ENCODE measurements at places on chromosomes 5 and 9.

DNA sequence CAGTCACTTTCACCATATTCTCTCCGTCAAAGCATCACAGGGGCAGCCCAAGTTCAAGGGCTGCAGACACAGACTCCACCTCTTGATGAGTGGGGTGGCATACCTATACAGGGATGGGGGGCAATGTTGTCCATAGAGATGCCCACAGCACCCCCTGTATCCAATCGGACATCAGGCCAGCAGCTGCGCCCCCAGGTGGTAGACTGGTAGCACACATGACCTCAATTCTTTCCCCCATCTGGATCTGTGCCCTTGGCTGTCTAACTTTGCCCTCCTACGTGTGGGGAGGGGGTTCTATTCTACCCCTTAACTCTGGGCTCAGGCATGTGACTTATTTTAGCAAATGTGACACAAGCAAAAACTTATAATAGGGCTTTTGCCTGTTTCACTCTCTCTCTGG lies 84.0 kb upstream of the SLC25A48 start:
- DNase-seq, result no peak

GRCh38 chr5:141373673-141374317 lies at the start of gene PCDHGA6:
PCDHGA6 (plus strand) TSS chr5:141373891; CDS start chr5:141374084, 193 bp downstream.
- DNase-seq, result no peak

DNA sequence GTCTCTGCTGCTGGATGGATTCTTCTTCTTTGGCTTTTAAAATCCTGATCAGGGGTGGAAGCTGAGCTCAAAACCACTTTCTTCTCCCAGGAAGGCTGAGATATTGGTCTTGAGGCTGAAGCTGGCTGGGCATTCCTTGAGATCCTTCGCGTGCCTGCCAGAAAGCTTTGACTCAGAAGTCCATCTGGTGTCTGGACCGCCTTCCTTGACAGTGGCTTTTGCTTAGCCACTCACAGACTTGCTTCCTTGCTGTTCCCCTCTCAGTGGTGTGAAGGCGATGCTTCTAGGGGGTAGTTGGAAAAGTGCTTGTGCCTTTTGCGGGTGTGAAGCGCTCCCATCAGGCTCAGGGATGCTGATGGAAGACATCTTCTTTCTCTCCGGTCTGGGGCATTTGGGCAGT lies 45.9 kb downstream of the RGS3 start:
- DNase-seq, result no peak

DNA sequence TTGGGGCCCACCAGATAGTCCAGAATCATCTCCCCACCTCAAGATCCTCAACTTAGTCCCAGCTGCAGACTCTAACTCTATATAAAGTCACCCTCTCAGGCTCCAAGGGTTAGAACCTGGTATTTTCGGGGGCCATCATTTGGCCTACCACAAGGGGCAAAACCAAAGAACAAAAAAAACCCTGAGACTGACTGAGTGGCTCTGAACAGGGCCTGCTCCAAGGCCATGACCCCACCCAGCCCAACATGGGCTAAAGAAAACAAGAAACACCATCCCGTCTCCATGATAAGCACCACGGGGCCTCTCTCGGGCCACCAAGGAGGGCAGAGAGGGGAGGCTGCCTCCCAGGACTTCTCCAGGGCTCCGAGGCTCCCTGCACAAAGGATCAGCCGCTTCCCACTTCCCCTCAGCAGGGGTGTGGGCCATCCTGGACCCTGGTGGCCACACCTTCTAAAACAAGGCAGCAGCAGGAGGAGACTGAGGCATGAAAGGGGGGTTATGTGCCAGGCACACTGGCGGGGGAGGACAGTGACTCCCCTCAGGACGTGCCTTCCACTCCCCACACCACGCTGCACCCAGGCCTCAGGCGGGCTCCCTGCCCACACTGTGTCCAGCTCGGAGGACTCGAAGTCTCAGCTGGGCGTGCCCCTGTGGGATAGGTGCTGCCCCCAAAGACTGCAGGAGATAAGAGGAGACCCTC lies 51.5 kb downstream of the SEMA4D start:
- no peak for DNase-seq

DNA sequence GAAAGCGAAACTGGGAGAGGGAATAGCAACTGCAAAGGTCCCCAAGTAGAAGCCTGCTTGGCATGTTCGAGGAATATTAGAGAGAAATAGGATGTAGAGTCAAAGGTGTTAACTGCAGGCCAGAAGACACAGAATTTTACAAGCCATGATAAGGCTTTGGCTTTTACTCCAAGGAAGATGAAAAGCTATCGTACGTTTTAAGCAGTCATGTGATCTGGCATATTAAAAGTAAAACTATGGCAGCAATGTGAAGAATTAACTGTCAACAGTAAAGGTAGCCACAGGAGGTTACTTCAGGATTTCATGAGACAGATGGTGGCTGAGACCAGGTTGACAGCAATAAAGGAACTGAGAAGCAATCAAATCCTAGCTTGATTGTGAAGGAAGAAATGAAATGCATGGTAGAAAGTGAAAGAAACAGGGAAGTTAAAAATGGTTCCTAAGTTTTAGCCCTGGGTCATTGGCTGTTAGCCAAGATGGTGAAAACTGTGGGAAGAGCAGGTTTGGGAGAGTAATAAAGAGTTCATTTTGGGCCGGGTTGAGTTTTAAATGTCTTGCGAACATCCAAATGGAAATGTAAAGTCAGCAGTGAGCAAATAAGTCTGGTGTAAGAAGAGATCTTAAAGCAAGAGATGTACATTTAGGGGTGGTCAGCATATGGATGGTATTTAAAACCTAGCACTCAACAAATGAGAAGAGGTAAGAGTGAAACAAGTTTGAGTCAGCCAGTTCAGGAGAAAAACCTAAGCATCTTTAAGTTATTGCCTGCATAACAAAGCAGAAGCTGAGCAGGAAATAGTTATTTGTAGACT lies 20.3 kb upstream of the TTC33 start:
- no peak for DNase-seq

DNA sequence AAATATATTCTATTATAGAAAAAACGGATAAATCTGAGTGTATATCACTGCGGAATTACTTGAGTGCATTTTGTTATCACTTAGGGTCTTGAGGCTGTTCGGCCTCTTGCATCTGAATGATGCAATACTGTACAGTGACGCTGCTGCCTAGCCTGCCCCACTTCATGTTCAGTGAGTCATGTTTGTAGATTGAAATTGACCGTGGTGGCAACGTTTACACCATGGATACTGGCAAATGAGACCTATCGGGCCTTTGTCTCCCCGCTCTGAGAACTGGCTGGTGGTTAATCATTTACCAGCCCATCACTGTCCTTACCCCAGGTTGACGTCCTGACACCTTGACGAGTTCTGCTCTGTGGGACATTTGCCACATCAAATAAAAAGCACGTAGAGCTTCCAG lies 510.1 kb upstream of the ADAMTS16 start:
- no peak for DNase-seq

- no peak for DNase-seq
These were observed 177.8 kb downstream of the RAPGEF6 start for GRCh38 chr5:131457193-131457592.

DNA sequence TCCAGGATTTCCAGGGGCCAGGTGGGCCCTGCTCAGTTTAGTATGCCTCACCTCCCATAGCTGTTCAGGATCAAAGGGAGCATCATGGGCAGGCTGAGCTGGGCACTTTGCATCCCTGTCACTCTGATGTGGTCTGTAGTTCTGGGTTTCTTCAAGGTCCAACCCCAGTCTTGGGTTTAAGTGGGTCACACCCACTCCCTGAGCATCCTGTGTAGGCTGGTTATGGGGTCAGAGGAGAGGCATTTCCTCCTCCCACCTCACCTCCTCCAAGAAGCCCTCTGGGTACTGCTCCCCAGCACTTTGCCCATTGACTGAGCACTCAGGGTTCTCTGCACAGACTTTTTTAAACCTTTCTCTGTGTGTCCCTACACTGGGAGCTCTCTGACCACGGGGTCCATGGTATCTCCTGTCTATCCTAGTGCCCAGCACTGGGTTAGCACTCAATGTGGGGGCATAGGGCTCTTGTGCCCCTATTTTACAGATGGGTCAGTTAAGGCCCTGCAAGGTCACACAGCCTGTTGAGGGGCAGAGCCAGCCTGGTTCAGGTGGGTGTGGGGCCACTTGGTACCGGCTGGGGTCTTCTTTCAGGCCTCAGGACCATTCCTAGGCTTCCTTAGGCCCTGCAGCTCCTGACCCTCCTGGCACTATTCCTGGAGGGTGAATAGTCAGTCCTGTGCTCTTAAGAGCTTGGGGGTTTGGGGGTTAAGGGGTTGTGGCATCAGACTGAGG lies 19.0 kb downstream of the CXXC5 start:
- DNase-seq, result no peak

- no peak for DNase-seq
These were observed 1.6 kb downstream of the LMX1B start for GRCh38 chr9:126615245-126615790.

- no peak for DNase-seq
These were observed 86.0 kb downstream of the FBXL7 start for GRCh38 chr5:15585841-15586591.

DNA sequence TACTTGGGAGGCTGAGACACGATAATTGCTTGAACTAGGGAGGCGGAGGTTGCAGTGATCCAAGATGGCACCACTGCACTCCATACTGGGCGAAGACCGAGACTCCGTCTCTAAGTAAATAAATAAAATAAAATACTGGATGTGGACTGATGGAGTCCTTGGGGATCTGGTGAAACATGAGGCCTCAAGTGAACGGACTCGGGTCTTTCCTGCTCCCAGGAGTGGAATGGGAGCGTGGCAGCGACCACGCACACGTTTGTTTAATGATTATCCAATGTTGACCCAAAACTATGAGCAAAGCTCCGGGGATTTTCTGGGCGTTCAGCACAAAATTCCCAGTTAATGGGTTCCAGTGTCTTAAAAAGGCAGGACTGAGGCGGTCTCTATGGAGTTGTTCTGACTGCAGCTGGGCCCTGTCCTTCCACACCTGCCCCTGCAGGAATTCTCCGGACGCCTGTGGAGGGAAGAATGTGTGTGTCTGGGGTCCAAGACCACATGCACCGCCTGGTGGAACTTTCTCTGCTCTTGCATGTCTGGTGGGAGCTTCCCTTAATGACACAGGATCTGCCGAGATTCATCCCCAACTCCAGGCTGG lies 26.6 kb downstream of the NEK6 start:
- DNase-seq, result no peak

DNA sequence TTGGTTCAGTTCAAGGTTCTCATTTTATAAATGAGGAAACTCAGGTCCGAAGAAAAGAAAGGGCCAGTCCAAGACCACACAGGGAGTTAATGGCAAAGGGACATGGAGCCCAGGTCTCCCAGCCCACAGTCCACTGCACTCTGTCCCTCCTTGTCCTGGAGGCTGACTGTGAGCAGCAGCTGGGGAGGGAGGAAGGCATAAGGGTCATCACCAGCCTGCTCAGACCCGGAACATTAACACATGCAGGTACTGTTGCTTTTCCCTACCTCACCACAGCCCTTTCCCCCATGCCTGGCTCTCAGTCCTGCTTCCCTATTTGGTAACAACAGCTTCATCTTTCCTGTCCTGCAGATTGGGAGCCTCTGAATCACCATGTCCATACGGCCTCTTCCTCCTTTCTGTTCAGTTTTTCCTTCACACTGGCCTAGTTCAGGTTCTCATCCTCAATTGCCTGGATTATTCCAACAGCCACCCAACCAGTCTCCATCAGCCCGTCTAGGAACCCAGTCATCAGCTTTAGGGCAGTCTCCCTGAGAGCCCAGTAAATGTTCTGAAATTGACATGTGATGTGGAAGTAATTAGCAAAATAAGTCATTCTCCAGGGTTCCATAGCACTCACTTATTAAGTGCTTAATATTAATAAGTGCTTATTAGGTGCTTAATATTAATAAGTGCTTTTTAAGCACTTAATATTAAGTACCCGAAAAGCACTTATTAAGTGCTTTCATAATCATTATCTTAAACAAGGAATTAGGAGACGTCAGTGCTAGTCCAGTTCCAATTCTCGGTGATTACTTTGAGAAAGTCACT lies 4.3 kb downstream of the GPX3 start:
- DNase-seq, result no peak

GRCh38 chr9:11141357-11141756 lies 528.6 kb upstream of the PTPRD start:
- DNase-seq, result no peak

DNA sequence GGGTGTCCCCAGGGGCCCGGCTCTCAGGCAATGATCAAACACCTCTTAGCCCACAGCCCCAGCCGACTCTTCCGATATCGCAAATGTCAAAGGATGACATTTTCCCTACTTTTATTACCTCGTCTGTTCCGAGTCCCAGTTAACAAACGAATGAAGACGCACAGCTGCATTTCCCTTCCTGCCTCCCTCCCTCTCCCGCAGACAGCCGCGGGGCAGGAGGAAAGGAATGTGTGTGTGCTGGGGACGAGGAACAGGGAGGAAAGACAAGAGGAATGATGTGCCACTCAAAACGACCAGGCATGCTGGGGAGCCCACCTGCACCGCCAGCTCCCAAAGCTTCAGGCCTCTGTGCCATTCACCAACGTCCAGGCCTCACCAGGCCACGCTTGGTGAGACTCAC lies 125.9 kb upstream of the SARDH start:
- DNase-seq, result no peak

- no peak for DNase-seq
These were observed 35.6 kb downstream of the SKIC3 start for GRCh38 chr5:95519151-95519550.

- DNase-seq, result no peak
These were observed 11.2 kb upstream of the HMHB1 start for GRCh38 chr5:143800715-143801114.

DNA sequence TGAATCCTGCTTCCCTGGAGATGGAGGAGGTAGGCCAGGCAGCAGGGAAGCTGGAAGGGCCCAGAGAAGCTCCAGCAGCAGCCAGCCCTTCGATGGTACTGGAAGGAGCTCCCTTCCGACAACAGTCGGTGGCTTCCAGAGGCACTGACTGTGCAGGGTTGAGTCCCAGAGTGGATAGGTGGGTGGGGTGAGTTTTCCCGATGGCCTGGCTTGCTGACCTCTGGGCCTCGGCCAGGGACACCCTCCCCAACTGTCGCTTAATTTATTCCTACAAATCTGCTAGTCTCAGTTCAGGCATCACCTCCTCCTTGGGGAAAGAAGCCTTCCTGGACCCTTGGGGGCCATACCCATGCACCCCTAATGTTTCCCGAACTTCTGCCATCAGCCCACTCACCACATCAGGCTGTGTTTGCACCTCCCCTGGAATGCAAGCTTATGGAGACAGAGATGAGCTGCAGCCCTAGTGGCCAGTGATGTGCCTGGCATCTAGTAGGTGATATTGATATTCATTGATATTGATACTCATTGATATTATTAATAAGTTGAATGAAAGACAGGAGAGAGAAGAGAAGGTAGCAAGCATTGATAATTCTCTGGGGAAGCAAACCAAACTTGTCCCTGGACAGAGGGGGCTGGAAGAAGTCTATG lies 104.6 kb upstream of the BOD1 start:
- DNase-seq, result no peak

DNA sequence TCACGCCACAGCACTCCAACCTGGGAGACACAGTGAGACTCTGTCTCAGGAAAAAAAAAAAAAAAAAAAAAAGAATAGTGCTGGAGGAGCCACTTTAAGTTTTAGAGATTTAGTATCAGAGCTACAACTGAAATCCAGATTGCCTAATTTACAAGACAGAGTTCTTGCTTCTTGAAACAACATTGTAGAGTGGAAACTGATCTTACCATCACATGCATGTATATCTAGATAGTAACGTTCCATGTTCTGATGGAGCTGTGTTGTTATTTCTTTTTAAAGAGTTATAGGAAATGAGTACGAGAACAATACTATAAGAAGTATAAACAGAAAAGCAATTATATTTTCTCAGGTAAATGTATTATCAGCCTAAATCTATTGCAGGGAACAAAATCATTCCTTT lies 48.9 kb downstream of the TBCA start:
- no peak for DNase-seq
